M059J (cell line): ENCODE measurements at places on chromosomes 5 and 9. TPM values are rescaled to one million over a fixed set of nuclear protein-coding genes. Genes with fewer than 3 reads are reported as not detected.

- peak; percentile 89 for DNase-seq
Measured at GRCh38 chr9:114893221-114894010, 37.0 kb downstream of the TNFSF8 start.

DNA sequence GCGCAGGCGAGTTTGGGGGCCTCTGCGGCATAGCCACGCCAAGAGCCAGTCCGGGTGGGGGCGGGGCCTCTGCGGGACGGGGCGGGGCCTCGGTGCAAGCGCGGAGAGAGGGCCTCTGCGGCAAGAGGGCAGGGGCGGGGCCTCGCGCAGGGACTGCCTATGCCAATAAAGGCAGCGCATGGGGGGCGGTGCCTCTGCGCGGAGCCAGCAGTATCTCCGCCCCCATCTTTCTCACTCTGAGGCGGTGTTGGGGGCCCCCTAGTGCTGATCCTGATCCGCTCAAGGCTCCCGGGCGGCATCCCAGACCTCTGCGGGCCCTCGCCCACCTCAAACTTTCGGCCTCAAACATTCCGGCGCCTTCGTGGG lies 9.2 kb upstream of the GPRIN1 start:
- peak; percentile 85 for DNase-seq

DNA sequence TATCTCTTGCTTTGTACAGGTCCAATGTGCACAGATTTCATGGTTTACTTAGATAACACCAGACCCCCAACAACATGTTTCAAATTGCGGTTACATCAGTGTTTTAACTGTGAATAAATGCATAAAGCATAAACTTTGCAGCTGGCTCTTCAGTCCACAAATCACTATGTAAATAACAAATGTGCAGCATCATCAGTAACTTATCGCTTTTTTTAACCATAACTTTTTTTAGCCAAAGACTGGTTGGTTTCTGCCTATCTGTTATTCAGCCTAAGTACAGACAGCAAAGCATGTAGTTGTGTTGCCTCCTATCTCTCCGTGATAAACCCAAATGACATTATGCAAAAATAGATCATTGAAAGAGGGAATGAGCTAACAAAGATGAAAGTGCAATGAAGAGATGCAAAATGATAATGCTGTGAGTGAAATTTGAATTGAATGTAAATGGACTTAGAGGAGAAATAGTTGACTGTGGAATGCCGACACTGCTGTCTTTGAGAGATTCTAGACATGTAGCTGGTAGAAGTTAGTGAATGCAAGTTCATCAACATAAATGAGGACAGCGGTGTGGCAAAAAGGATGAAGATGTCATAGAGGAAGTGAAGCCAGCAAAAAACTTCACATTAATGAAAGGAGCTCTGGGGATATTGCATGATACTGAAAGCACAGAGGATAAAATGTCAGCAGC lies 108.8 kb downstream of the PDE8B start:
- DNase-seq, result no peak

DNA sequence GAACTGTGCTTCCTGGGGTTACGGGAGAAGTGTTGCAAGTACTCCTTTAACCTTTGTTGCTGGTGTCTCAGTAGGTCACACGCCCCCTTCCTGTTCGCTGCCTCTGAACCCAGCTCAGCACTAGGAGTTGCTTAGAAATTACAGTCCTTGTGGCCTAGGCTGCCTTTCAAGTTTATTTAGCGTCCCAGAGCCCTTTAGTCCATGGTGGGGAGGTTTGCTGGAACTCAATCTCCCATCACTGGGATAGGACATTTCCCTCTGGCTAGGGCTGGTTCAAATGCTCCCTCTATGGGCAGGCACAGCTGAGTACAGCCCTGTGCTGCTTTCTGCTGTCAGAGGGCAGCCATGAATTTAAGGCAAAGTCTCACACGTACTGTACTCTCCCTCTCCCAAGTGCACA lies 4.7 kb downstream of the IFNA8 start:
- no peak for DNase-seq

- no peak for DNase-seq
Measured at GRCh38 chr5:176731506-176732160, 78.7 kb upstream of the UNC5A start.

- DNase-seq, result peak; percentile 25
Measured at GRCh38 chr9:94796687-94797086, 70.2 kb downstream of the AOPEP start.

- no peak for DNase-seq
Measured at GRCh38 chr5:108382784-108383330, 959 bp upstream of the FBXL17 start.

GRCh38 chr5:103293099-103293498 lies 34.5 kb downstream of the MACIR start:
- no peak for DNase-seq

DNA sequence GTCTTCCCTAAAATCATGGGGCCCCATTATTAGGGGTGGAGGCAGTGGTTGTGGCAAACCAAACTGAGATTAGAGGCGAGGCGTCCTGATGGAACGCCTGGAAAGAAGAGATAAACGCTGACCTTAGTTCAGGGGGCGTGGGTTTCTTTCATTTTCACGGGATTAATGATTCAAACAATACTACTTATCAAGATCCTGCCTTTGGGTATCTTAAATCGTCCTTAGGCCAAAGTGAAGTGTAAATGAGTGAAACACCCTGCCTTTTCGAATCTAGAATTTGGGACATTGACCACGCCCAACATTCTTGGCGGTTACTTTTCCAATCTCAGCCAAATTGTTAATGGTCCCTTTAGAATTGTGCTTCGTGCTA lies 1.0 kb upstream of the UBTD2 start:
- DNase-seq, result peak; percentile 36

GRCh38 chr5:38866362-38867031 lies 20.7 kb downstream of the OSMR start:
- peak; percentile 50 for DNase-seq

- DNase-seq, result no peak
Measured at GRCh38 chr5:61775901-61776300, 443.8 kb downstream of the ZSWIM6 start.

- peak; percentile 53 for DNase-seq
Measured at GRCh38 chr5:181204826-181205760, at the start of gene TRIM7. Gene TRIM7, minus strand, starts transcription at chr5:181205196. Its CDS starts 86 bp downstream, at chr5:181205110.

- DNase-seq, result peak; percentile 37
Measured at GRCh38 chr5:68007451-68007850, 208.1 kb upstream of the PIK3R1 start.

- DNase-seq, result no peak
Measured at GRCh38 chr5:143116814-143117213, 286.7 kb downstream of the NR3C1 start.

GRCh38 chr5:59193616-59194319 lies 610.9 kb downstream of the RAB3C start:
- peak; percentile 100 for DNase-seq

- peak; percentile 16 for DNase-seq
Measured at GRCh38 chr9:99506747-99507348, 284.8 kb downstream of the SEC61B start.

GRCh38 chr5:154516475-154516874 lies 38.4 kb upstream of the HAND1 start:
- peak; percentile 24 for DNase-seq

- no peak for DNase-seq
Measured at GRCh38 chr9:128282500-128282899, 6.4 kb downstream of the SWI5 start.

DNA sequence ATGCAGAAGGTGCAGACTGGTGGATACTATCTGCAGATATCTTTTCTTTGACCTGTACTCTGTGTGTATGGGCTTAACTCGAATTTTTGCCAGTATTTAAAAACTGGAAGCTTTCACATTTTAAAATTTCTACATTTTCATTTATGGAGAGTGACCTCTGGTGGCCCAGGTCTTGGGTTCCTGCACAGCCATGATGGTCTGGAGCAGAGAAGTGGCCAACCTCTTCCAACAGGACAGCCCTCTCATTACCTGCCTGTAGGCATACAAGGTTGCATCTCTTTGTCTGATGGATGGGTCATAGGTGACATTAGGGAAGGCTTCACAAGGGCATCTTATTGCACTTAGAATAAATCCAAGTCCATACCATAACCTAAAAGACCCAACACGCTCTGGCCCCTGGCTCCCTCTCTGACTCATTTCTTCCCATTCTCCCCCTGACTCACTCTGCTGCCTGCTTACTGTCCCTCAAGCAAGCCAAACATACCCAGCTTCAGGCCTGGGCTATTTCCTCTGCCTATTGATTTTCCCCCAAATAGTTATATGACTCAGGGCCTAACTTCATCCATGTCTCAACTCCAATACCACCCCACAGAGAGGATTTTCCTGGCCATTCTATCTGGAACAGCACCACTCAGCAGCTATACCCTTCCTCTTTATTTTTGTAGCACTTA lies 113.3 kb upstream of the SLC1A3 start:
- DNase-seq, result peak; percentile 89

- no peak for DNase-seq
Measured at GRCh38 chr5:149374303-149374702, 4.8 kb downstream of the IL17B start.

- DNase-seq, result peak; percentile 58
Measured at GRCh38 chr5:96252596-96252995, 180.5 kb downstream of the PCSK1 start.

- no peak for DNase-seq
Measured at GRCh38 chr9:79583952-79584654, 12.3 kb downstream of the TLE4 start.

- DNase-seq, result peak; percentile 5
Measured at GRCh38 chr5:160685695-160686094, 166.3 kb downstream of the ATP10B start.

GRCh38 chr5:18321262-18321942 lies 687.1 kb downstream of the TAF11L14 start:
- DNase-seq, result no peak

GRCh38 chr9:2356041-2356790 lies 265.4 kb upstream of the VLDLR start:
- DNase-seq, result peak; percentile 32

GRCh38 chr5:53333160-53333559 lies 147.3 kb upstream of the FST start:
- peak; percentile 39 for DNase-seq

- peak; percentile 47 for DNase-seq
Measured at GRCh38 chr5:145697251-145697990, 137.7 kb downstream of the PRELID2 start.

- peak; percentile 61 for DNase-seq
Measured at GRCh38 chr5:169610606-169611005, 26.5 kb upstream of the DOCK2 start.

- peak; percentile 99 for DNase-seq
Measured at GRCh38 chr5:36657563-36657995, 51.2 kb downstream of the SLC1A3 start.

DNA sequence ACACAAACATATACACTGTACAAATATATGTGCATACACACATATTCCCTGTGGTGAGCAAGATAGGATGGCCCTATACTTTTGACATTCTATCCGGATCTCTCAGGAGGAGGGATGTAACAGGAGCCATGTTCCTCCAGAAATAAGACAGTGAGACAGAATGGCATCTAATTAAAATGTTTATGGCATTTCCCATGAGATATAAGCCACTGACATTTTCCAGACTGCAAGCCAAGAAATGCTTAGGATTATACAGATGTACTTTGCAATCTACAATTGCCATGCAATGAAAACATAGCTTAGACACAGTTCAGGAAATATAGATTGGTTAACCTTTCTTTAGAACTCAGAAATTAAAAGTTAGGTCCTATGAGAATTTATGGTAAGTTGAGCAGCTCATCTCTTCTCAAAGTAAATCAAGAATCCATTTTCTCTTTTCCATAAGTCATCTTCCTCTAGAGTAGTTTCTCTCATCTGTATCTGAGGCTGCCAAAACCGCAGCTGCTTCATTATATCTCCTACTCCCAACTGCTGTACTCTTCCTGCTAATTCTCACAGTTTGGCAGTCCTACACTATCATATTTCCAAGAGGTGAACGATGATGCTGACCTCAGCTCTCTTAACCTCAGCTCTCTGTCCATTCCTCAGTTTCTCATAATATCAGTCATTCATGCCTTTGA lies 1719.1 kb downstream of the MAT2B start:
- DNase-seq, result no peak

- DNase-seq, result no peak
Measured at GRCh38 chr9:98931600-98932389, 11.9 kb upstream of the COL15A1 start.

- no peak for DNase-seq
Measured at GRCh38 chr5:83889971-83890745, 169.5 kb upstream of the HAPLN1 start.

DNA sequence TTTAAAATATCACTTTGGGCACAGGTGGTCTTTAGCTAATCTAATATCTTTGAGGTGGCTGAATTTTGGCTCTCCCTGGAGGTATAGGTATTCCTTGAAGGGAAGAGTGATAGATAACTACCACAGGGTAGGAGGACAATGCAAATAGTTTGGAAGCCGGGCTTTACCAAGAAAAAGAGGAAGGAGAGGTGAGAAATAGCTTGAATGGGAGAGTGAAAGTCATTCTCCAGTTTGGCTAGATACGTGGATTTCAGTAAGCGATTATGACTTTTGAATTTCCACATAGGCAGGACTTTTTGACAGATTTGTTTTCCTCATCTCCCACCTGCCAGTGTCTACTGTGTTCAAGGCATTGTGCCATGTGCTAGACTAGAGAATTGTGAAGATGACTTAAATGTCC lies 45.5 kb downstream of the RASA1 start:
- no peak for DNase-seq

DNA sequence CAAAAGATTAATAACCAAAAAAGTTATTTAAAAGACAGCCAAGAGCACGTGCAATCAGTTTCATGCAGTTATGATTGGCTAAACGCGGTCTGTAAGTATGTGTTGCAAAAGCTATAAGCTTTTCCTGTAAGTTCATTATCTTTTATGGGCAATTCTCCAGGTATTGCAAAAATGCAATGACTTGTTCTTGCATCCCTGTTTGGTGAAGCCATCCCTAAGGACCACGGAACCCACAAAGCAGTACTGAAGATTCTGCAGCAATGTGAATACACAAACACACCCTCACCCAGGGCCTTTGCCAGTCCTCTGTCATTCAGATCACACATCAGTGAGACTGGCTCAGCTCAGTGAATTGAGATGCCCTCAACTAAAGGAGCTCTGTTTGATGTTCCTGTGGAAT lies 11.4 kb downstream of the GCNT4 start:
- DNase-seq, result no peak

DNA sequence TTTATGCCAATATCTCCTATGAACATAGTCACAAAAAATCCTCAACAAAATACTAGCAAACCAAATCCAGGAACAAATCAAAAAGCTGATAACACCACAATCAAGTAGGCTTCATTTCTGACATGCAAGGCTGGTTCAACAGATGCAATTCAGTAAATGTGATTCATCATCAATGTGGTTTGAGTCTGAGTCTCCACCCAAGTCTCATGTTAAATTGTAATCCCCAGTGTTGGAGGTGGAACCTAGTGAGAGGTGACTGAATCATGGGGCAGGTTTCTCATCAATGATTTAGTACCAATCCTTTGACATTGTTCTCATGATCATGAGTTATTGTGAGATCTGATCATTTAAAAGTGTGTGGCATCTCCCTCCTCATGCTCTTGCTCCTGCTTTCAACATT lies 1072.7 kb downstream of the NR2F1-AS1 start:
- DNase-seq, result peak; percentile 25

- peak; percentile 94 for DNase-seq
Measured at GRCh38 chr5:91281401-91281800, 101.7 kb downstream of the ARRDC3 start.

- DNase-seq, result peak; percentile 88
Measured at GRCh38 chr9:16191691-16192402, 639.0 kb downstream of the CCDC171 start.

SH3TC2 gene
- total RNA-seq, result 2.4 and 7.2 TPM in 2 replicates

NAIP gene
- 0.34 and 0.84 TPM in 2 replicates for total RNA-seq

PCDHGC4 gene
- total RNA-seq, result 0.25 and 0.69 TPM in 2 replicates

ZFP37 gene
- 1.4 and 3.1 TPM in 2 replicates for total RNA-seq

FOXD4L4 gene
- 0.07 TPM in 1 of 2 replicates, not detected in the other for total RNA-seq

CNTFR gene
- total RNA-seq, result 0.05 and 0.07 TPM in 2 replicates

RNF183 gene
- not detected in 2 replicates for total RNA-seq

JMY gene
- total RNA-seq, result 3.2 and 4.9 TPM in 2 replicates

CDH9 gene
- total RNA-seq, result not detected in 2 replicates

C5orf52 gene
- total RNA-seq, result not detected in 2 replicates

OGN gene
- total RNA-seq, result not detected in 2 replicates

PCDHA1 gene
- total RNA-seq, result 0.05 TPM in 1 of 2 replicates, not detected in the other

NOL6 gene
- 30.2 and 39.3 TPM in 2 replicates for total RNA-seq
